Esophagus muscularis mucosa (tissue), 4 donors: ENCODE measurements at places on chromosomes 2 and 18. TPM values are rescaled to one million over a fixed set of nuclear protein-coding genes. Genes with fewer than 3 reads are reported as not detected.
A peak's percentile ranks its signal among the peaks of the same experiment; 100 is the strongest.

DNA sequence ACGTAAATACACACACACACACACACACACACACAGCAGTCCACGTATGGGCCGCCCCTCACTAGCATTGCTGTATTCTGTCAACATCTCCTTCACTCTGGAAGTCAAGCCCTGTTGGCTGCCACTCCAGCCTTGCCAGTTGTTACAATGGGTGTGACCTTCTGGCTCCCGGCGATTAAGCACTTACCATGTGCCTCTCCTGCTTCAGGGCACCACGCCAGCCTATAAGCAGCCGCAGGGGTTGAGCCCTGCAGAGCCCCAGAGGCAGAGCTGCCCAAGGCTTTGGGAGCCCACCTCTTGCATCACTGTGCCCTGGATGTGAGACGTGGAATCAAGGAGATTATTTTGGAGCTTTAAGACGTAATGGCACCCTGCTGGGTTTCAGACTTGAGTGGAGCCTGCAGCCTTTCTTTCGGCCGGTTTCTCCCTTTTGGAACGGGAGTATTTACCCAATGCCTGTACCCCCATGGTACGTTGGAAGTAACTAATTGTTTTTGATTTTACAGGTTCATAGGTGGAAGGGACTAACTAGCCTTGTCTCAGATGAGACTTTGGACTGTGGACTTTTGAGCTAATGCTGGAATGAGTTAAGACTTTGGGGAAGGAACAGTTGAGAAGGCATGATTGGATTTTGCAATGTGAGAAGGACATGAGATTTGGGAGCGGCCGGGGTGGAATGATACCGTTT lies 54.5 kb upstream of the ROCK2 start:
- H3K36me3 ChIP-seq: no peaks in the 10 kb centered on the region
- peaks cover 20% of the 10 kb centered on the region for H3K4me1 ChIP-seq
- no peak overlapping the region for H3K27ac ChIP-seq

DNA sequence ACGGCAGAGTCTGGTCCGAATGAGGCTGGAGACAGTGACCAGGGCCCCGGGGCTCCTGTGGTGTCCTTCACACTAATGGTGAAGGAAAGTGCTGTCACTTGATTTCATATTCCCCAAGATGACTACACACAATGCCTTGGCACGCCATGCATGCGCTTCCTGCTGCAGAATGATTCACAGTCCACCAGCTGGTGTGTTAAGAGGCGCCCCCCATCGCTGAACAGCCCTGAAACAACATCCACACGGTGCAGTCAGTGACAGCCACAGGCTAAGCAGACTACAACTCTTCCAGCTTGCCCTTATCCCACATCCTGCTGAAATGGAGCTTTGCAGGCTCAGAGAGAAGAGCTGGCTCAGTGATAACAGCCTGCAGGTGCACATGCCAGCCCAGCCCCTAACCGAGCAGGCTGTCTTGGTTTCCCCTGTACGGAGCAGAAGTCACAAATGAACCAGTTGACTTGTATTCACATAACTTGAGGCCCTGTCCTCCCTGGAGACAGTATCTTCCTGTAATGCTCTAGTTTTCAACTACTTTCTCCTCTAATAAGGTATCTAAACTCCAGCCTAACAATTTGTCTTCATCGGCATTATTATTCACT lies 24.3 kb upstream of the CDH20 start:
- H3K36me3 ChIP-seq: no peaks in the 10 kb centered on the region
- no peaks in the 10 kb centered on the region for H3K4me1 ChIP-seq
- no peak for DNase-seq
- no peak overlapping the region for H3K4me3 ChIP-seq
- H3K27ac ChIP-seq: no peak overlapping the region

GRCh38 chr2:188851826-188852225 lies 122.3 kb upstream of the COL3A1 start:
- no peak overlapping the region for H3K27ac ChIP-seq
- no peak overlapping the region for H3K4me3 ChIP-seq
- no peaks in the 10 kb centered on the region for H3K4me1 ChIP-seq

- no peaks in the 10 kb centered on the region for H3K27me3 ChIP-seq
- H3K36me3 ChIP-seq: no peaks in the 10 kb centered on the region
- no peaks in the 10 kb centered on the region for H3K4me1 ChIP-seq
- H3K4me3 ChIP-seq: no peak overlapping the region
- H3K27ac ChIP-seq: no peak overlapping the region
- DNase-seq: no peak
Measured at GRCh38 chr2:60707750-60708371, 48.2 kb upstream of the PAPOLG start.

DNA sequence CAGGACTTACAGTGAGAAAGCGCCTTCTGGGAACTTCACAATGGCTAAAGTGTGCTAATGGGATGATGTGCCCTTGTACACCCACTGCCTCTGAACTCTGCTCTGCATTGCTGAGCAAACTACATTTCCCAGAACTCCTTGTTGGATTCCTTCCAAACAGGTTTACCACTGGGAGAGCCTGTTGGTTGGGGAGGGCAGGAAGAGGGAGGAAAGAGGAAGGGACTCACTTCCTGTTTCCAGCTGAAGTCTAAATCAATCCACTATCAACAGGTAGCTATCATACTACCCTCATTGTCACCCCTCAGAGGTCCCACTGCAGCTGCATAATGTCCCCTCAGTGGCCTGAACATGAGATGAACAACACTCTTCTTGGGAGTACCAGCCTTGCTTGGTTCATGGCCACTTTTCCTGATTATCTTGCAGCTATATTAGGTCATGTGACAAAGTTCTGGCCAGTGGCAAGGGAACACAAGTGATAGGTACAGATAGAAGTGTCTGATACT lies 109.7 kb downstream of the MSH2 start:
- H3K27me3 ChIP-seq: no peaks in the 10 kb centered on the region
- H3K4me1 ChIP-seq: no peaks in the 10 kb centered on the region
- no peak overlapping the region for H3K27ac ChIP-seq
- no peak for DNase-seq
- H3K4me3 ChIP-seq: no peak overlapping the region

DNA sequence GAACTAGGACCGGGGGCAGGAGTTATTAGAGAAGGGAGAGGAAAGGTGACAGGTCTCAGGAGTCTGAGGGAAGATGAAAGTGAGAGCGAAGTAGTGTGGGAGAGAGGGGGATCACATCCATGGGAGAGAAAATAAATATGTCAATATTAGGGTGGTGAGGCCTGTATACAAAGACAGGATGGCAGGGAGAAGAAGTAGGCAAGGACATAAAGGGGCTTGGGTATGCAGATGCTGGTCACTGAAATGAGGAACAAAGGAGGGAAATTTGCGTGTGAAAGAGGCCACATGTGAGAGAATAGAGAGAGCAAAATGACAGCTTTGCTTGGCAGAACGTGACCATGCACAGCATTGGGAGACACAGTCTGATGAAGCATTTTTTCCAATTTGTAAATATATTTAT lies 13.6 kb downstream of the METAP1D start:
- peak; percentile 34 for DNase-seq
- no peaks in the 10 kb centered on the region for H3K36me3 ChIP-seq
- H3K4me3 ChIP-seq: no peak overlapping the region

DNA sequence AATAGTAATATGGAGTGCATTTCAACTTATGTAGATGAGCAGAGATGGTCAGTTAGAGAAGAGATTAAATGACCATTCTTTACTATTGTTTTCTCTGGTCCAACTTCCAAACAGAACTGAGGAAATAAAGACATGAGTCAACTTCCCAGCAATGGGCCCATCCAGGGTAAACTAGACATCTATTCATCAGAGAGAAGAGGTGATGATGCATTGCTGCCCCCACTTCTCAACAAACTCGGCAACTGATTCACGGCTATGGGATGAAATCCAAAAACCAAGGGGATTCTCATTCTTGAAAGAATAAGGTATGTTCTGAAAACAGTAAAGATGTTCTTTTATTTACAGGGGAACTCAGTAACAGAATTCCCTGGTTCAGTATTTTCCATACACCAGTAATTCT lies 190.7 kb downstream of the RDH14 start:
- H3K27ac ChIP-seq: no peak overlapping the region
- no peaks in the 10 kb centered on the region for H3K4me1 ChIP-seq
- DNase-seq: no peak
- H3K4me3 ChIP-seq: no peak overlapping the region

DNA sequence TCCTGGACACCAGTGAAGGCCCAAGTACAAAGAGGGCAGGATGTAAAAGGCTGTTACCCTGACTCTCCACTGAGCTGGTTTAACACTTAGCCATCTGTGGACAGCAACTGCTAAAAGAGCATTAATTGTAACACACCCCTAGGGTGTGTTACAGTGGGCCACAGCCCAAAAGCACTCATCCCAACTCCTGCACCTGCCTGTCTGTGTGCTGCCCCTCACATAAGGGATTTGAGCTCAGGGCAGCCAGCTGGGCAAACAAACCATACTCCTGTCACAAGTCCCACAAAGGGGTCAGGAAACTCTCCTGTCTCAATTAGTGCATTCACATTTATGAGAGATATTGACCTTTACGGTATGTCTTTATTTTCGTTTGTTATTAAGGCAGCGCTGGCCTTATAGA lies 833.1 kb upstream of the NXPH2 start:
- no peaks in the 10 kb centered on the region for H3K36me3 ChIP-seq
- H3K4me3 ChIP-seq: no peak overlapping the region
- no peak overlapping the region for H3K27ac ChIP-seq

- no peaks in the 10 kb centered on the region for H3K4me1 ChIP-seq
- H3K27me3 ChIP-seq: no peaks in the 10 kb centered on the region
- no peak for DNase-seq
- no peak overlapping the region for H3K4me3 ChIP-seq
- H3K36me3 ChIP-seq: no peaks in the 10 kb centered on the region
Measured at GRCh38 chr2:236964291-236964690, 121.4 kb upstream of the COPS8 start.

DNA sequence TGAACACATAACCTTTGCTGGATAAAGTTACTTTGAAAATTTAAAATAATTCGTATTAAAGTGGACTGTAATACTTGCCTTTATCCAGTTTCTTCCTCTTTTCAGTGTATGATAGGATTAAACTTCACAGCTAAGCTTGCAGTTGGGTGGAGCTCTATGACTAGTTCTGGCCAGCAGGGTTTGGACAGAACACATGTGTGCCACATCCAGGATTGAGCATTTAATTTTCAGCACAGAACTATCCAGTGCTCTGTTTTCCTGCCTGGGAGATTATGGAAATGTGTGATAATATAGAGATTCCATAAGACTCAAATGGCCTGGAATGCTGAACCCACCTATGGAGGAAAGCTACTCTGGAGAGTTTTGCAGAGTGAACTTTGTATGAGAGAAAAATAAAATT lies 200.2 kb downstream of the OSR1 start:
- no peak overlapping the region for H3K4me3 ChIP-seq
- no peaks in the 10 kb centered on the region for H3K4me1 ChIP-seq
- H3K36me3 ChIP-seq: no peaks in the 10 kb centered on the region
- no peak overlapping the region for H3K27ac ChIP-seq
- no peaks in the 10 kb centered on the region for H3K27me3 ChIP-seq

DNA sequence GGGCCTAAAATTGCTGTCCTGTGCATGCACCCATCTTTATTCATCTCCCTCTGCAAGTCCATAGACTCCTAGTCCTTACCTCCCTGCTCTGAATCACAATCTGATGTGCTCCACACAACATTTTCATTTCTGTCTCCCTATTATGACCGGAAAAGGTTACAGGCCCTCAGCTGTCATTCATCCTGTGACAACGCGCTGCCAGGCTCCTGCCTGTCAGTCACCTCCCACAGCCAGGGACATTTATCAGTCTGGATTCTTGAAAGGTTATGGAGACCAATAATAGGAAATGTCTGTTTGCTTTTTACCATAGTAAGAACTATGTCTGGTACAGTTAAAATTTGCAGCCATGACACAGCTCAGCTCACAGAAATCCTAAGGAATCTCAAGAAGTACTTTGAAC lies 197.1 kb downstream of the RDH14 start:
- H3K36me3 ChIP-seq: no peaks in the 10 kb centered on the region
- no peaks in the 10 kb centered on the region for H3K27me3 ChIP-seq
- H3K4me3 ChIP-seq: no peak overlapping the region
- H3K4me1 ChIP-seq: no peaks in the 10 kb centered on the region
- no peak overlapping the region for H3K27ac ChIP-seq
- no peak for DNase-seq

DNA sequence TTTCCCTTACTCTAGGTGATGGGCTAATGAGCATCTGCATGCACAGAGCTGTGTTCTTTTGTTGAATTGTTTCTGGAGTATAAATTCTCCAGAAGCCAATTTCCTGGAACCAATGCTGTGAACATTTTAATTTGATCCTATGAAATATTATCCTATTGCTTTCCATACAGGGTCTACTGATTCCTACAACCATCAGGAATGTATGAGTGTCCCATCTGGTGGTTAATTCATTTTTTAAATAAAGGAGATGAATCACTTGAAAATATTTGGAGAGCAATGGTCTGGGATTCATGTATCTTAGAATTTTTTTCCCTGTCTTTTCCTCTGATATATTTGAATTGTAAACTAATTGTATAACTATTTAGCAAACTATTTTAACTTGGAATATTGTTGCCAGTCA lies 14.0 kb downstream of the KIF5C start:
- peaks cover 10% of the 10 kb centered on the region for H3K4me1 ChIP-seq
- no peak overlapping the region for H3K4me3 ChIP-seq
- H3K27ac ChIP-seq: no peak overlapping the region
- no peak for DNase-seq
- H3K36me3 ChIP-seq: no peaks in the 10 kb centered on the region

DNA sequence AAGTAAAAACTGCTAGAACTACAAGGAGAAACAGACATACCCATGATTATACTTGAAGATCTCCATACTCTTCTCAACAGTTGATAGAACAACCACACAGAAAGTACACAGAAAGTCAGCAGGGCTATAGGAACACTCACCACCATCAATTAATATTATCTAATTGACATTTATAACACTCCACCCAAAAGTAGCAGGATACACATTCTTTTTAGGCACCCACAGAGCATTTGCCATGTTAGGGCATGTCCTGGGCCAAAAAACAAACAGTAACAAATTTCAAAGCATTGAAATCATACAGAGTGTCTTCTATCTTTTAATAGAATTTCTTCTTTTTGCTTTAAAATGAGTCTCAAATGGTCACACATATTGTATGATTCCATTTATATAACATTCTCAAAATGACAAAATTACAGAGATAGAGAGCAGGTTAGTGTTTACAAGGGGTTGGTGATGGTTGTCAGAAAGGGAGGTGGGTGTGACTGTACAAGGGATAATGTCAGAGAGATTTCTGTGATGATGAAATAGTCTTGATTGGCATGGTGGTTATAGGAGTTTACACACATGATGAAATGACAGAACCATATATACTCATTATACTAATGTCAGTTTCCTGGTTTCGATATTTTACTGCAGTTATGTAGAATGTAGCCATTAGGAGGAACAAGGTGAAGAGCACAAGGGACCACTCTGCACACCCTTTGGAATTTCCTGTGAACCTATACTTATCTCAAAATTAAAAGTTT lies 82.8 kb downstream of the NCK2 start:
- no peak overlapping the region for H3K4me3 ChIP-seq
- no peaks in the 10 kb centered on the region for H3K27me3 ChIP-seq
- H3K4me1 ChIP-seq: peaks cover 17% of the 10 kb centered on the region
- no peak overlapping the region for H3K27ac ChIP-seq
- no peaks in the 10 kb centered on the region for H3K36me3 ChIP-seq
- no peak for DNase-seq

Gene RNPEPL1
- 59.8 TPM for total RNA-seq

Gene CD8B2
- total RNA-seq: not detected

Gene PAIP2B
- 13.2 TPM for total RNA-seq

Gene CERKL
- total RNA-seq: not detected

Gene UGT1A8
- not detected for total RNA-seq

Gene DPY30
- 68.1 TPM for total RNA-seq
